Suppressor macrophage (primary cell): ENCODE measurements at places on chromosomes 11 and 22.

GRCh38 chr11:15826826-15827225, 529.5 kb downstream of the SOX6 start:
- DNase-seq = peak; percentile 30

- DNase-seq = peak; percentile 12
Observed at GRCh38 chr11:33475993-33476392, 218.8 kb downstream of the HIPK3 start.

- no peak for DNase-seq
Observed at GRCh38 chr11:126084608-126084912, 21.9 kb upstream of the CDON start.

- DNase-seq = peak; percentile 77
Observed at GRCh38 chr11:68311160-68312116, 953 bp upstream of the LRP5 start.

DNA sequence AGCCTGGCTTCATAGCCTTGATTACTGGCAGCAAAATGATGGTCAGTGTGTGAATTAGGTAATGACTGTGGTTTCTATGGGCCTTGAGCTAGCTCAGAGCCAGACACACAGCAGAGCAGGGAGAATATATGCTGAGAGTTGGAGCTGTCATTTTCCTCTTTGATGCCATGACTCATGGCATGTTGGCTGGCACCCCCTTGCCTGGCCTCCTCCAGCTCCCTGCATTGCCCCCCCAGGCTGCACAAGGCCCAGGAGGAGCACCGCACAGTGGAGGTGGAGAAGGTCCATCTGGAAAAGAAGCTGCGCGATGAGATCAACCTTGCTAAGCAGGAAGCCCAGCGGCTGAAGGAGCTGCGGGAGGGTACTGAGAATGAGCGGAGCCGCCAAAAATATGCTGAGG, 20.3 kb upstream of the RRM1 start:
- DNase-seq = no peak

GRCh38 chr22:33014621-33015020, 43.6 kb downstream of the SYN3 start:
- no peak for DNase-seq

DNA sequence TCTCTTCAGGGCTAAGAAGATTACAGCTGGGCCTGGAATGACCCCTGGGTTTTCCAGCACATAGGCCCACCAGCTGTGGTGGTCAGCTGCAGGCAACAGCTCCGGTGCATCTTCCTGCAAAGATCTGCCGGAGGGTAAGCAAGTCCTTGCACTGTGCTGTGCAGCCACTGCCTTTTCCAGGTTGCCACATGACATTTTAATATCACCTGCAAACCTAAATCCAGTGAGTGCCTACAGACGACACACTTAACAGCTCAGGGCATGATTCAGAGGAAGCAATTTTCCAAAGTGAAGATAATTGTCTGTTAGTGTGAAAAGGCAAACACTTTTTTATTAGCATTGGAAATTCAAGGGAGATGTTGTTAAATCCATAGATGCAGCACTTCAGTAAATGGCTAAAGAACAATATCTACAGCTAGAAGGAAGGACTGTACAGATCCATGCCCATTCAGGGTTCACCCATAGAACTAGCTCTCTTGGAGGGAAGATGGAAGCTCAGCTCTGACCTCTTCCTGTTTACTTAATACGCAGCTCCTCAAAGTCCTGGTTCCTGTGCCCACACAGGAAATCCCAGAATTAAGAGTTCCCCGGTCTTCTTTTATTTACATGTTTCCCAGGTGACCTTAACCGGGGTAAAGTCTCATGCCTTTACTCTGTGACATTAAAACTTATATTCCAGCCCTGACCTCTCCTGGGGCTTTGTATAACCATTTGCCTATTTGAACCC, 13.3 kb upstream of the NRIP3 start:
- peak; percentile 19 for DNase-seq

DNA sequence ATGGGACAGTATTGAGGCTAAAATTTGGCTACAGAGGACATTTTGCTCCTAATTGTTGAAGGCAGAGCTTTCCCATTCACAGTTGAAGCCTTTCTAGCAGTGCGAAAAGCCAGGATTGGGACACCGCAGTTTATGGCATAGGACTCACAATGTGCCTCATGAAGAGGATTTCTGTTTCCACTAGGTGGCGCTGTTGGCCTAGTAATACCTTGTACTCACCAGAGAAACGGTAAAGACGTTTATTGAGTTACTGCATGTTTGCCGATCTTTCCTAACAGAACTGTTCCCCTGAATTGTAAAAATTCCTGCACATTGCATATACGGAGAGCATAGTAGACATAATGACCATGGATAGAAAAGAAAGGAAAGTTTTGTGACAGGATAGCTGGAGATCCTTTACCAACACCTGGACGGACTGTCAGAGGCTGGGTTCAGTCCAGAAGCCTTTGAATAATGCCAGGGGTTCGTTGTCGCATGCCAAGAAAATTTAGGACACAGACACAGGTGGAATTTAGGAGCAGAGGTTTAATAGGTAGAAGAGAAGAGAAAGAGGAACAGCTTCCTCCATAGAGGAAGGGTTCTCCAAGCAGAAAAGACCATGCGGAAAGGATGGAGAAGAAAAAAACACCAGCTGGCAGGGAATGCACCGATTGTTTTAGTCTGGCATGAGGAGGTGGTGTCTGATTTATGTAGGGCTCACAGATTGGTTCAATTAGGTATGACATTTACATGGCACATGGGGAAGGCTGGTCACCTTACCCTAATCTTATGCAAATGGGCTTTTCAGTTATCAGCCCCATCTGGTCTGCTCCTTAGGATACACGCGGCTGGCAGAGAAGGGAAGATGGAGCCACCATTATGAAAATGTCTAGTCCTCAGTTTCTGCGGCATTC, 10.8 kb upstream of the OR51D1 start:
- DNase-seq = peak; percentile 57

- no peak for DNase-seq
Observed at GRCh38 chr11:105324156-105324555, 184.6 kb upstream of the CARD18 start.

DNA sequence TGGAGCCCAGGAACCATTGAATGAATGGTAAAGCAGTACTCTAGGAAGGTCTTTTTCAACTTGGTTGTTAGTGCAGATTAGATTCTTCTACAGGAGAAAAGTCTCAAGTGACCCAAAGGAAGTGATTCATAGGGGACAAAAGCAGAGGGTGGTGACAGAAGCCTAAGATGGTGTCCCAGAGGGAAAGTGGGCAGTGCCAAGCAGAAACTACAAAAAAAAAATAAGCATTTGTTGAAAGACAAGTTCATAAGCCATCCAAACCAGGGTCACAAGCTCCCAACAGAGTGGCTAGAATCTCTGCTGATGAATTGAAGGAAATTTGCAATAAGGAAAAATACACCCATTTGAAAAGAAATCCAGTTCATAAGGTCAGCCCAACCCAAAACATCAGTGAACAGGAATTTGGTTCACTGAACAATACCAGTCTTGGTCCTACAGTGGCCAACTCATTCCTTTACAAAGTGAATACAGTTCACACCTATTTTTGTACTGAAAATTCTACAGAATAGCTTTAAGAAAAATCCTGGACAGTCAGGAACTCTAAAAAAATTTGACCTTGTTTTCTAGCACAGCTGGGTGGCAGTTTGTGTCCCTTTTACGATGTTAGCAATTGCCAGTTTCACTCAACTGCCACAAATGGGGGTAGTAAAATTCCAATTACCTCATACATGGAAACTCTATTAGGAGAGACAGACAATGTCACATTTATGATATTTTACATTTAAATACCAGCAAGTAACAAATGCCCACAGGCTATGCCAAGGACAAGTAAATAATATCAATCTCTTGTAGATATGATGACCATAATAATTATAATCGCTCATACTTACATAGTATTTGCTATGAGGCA, 21.6 kb upstream of the NUP160 start:
- peak; percentile 54 for DNase-seq

- DNase-seq = no peak
Observed at GRCh38 chr22:25399649-25400151, 164.8 kb upstream of the GRK3 start.

DNA sequence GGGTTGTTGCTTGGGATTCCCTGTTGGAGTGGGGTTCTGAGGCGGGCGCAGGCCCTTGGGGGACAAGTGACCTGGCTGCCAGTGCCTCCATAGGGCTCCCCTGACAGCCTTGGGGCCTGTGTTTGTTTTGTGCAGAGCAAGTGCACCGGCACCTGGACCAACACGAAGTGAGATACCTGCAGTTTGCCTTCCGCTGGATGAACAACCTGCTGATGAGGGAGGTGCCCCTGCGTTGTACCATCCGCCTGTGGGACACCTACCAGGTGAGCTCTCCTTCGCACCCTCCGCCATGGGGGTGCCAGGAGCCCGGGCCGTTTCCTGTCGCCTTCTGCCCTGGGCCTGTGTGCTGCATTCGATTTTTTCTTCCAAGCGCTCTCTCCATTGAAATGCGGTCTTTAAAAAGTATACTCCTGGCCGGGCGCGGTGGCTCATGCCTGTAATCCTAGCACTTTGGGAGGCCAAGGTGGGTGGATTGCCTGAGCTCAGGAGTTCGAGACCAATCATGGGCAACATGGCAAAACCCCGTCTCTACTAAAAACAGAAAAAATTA, 274.6 kb downstream of the TBC1D22A start:
- no peak for DNase-seq

- peak; percentile 37 for DNase-seq
Observed at GRCh38 chr22:37638391-37639069, 939 bp upstream of the SH3BP1 start.

DNA sequence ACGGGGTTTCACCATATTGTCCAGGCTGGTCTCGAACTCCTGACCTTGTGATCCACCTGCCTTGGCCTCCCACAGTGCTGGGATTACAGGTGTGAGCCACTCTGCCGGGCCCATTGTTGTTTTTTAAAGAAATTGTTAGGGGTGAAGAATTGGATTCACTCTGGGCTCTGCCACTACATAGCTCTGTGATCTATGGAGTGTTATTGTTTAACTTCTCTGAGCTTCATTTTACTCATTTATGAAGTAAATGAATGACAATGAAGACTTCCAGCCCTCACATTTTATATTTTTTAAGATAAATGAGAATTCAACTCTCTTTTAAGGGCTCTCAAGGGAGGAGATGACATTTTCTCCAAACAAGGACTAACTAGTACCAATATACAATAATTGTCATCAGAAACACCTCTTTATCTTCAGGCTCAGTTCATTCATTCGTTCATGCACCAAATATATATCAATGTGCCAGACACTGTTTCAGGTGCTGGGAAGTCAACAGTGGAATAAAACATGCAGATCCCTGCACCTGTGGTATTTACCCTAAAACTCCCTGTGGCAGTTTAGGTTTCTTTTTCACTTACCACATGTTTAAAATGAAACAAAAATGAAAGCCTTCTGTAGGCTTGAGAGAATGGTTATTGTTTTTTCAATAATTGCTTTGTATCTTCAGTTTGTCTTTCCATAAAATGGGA, 23.5 kb upstream of the GRAMD1B start:
- DNase-seq = no peak

DNA sequence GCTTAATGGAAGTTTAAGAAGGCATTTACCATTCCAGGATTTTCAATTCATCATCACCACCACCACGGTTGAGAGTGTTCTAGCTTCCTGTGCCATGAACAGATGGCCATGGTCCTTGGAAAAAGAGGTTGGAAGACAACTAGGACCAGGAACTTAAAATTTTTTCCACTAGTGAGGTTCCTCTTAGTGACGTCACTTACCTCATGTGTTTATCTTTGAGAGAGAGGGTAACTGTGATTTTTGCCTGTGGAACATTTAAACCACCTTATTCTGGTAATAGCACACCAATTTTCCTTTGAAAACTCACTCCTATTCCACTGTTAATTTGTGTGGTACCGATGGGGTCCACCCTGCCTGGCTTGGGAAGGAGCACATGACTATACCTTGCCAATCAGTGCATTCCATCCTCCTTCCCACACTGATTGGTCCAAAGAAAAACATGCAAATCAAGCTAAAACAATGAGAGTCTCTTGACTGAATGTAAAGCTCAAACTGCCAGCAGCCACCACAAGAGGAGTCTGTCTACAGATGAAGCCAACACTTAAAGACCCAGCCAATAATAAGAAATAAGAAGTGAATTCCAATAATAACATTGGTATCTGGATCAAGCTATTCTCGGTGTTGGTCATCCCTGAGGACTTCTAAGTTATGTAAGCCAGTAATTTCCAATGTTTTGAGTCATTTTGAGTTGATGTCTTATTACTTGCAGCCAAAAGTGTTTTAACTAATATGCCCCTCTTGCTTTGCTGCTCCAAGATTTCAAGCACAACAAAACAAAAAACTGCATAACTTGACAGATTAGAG, 111.8 kb downstream of the MPPED2 start:
- DNase-seq = no peak

DNA sequence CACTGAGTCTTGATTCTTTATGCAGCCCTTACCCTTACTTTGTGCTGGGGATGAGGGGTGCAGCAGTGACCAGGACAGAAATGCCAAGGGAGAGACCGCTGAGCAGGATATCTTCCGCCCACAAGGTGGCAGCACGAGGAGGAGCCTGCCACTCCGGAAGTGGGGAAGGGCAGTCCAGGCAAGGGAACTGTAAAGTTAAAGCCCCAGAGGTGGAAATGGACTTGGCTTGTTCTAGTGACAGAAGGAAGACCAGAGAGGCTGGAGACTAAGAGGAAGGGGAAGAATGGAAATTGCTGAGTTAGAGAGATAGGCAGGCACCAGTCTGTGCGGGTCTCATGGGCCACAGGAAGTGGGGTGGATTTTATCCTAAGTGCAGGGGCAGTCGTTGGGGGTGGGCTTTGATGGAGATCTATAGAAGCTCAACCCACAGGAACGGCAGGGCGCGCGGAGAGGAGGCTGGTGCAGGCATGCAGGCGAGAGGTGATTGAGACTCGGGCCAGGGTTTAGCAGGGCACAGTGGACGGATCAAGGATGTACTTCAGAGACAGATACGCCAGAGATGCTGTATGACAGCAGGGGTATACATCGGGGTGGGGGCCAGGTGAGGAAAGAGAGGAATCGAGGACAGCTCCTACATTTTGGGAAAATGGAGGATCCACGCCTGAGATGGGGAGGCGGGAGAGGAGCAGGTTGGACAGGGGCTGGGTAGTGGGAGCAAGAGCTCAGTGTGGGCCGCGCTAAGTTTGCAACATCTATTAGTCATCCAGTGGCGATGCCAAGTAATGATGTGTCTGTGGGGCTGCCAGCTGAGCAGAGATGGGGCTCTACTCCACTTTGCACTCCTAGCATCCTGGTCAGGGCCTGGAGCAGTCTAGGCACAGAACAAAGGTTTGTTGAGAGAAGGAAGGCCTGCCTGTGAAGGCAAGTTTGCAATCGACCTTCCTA, 3.3 kb upstream of the GRK2 start:
- peak; percentile 93 for DNase-seq

- DNase-seq = no peak
Observed at GRCh38 chr11:61306221-61306620, 11.1 kb upstream of the VWCE start.
